ENCODE measurements at places on chromosomes 3 and 15. TPM values are rescaled to one million over a fixed set of nuclear protein-coding genes. Genes with fewer than 3 reads are reported as not detected.

- H3K4me3 ChIP-seq: no peak overlapping the region
- no peaks in the 10 kb centered on the region for H3K36me3 ChIP-seq
- no peaks in the 10 kb centered on the region for H3K4me1 ChIP-seq
- no peak overlapping the region for H3K27ac ChIP-seq
Observed at GRCh38 chr15:100037901-100038300, 303.9 kb downstream of the ADAMTS17 start.

DNA sequence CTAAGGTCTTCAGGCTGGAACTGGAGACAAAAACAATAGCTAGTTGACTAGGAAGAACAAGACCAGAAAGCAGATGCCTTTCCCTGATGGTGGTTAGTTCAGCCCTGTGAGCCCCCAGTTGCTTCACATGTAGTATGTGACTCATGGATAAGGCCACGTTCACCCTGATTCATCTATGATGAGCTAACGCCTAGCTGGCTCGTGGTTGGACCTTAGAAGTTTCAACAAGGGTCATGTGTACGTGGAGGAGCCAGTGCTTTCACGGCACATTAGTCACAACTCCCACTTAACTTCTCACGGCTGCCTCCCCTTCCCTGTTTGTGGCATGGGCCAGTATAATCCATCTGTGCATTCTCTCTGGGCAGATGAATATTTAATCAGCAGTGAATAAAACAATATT is 20.6 kb downstream of the COL8A1 start:
- no peaks in the 10 kb centered on the region for H3K4me1 ChIP-seq
- H3K4me3 ChIP-seq: no peak overlapping the region
- no peaks in the 10 kb centered on the region for H3K36me3 ChIP-seq
- DNase-seq: no peak
- no peak overlapping the region for H3K27ac ChIP-seq

INO80 gene
- total RNA-seq: 43.9 TPM

FBXL22 gene
- 0.65 TPM for total RNA-seq

DNA sequence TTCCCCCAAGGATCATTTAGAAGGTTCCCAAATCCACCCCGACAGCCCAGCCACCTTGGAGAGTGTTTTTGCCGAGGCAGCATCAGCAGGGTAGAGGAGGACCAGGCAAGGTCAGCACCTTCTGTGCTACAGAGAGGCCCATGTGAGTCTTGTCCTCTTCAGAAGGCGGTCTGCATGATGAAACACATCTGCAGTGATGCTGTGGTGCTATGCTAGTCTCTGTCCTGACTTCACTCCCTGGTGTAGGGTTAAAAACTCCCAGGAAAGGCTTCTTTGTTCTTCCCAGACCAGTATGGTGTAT is 87.9 kb downstream of the ITPR1 start:
- H3K27me3 ChIP-seq: no peaks in the 10 kb centered on the region
- DNase-seq: no peak
- no peak overlapping the region for H3K4me3 ChIP-seq
- H3K36me3 ChIP-seq: no peaks in the 10 kb centered on the region
- H3K4me1 ChIP-seq: peaks cover 12% of the 10 kb centered on the region

DNA sequence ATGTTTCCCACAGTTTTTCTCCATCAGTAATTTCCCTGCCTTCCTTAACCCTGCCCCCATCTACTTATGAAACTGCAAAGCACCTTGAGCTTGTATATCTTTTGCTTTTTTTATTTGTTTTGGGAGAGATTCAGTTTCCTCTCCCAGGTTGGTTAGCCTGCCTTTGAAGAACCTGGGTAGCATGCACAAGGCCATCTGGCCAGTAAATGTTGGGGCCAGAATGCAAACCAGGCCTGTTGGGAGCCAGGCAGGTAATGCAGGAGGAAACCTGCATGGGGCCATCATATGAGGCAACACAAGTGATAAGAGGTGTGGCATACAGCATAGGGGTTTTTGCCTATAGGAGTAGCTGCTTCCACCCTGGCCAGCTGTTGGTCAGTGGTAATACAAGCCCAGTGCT is 17.7 kb downstream of the SYNPR start:
- H3K27me3 ChIP-seq: no peaks in the 10 kb centered on the region
- no peaks in the 10 kb centered on the region for H3K36me3 ChIP-seq
- no peaks in the 10 kb centered on the region for H3K4me1 ChIP-seq
- H3K4me3 ChIP-seq: no peak overlapping the region

- no peaks in the 10 kb centered on the region for H3K27me3 ChIP-seq
- DNase-seq: no peak
- no peak overlapping the region for H3K27ac ChIP-seq
- H3K4me3 ChIP-seq: no peak overlapping the region
- H3K4me1 ChIP-seq: peaks cover 4% of the 10 kb centered on the region
Observed at GRCh38 chr3:42693530-42693930, 8.2 kb downstream of the KLHL40 start.

SYNM gene
- total RNA-seq: 0.42 TPM

GRCh38 chr3:161339517-161340500 is 31.5 kb downstream of the SPTSSB start:
- H3K27ac ChIP-seq: no peak overlapping the region
- no peak overlapping the region for H3K4me3 ChIP-seq
- H3K27me3 ChIP-seq: no peaks in the 10 kb centered on the region
- H3K36me3 ChIP-seq: peaks cover 3% of the 10 kb centered on the region
- no peaks in the 10 kb centered on the region for H3K4me1 ChIP-seq

DNA sequence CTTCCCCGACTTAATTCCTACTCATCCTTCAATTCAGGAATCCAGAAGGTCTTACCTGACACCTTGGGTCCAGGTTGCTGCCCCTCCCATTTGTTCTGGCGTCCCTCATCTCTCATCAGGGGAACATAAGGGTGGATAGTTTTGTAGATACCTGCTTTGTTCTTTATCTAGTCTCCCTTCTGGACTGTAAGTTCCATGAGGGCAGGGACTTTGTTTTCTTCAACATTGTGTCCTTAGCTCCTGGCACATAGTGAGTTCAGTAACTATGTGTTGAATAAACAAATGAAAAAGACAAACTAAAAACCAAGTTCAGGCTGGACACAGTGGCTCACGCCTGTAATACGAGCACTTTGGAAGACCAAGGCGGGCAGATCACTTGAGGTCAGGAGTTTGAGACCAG is 13.2 kb upstream of the GPD1L start:
- no peak overlapping the region for H3K27ac ChIP-seq
- no peaks in the 10 kb centered on the region for H3K27me3 ChIP-seq
- DNase-seq: no peak
- H3K36me3 ChIP-seq: no peaks in the 10 kb centered on the region

GRCh38 chr3:33831053-33831452 is 32.6 kb downstream of the PDCD6IP start:
- no peak overlapping the region for H3K27ac ChIP-seq
- no peak overlapping the region for H3K4me3 ChIP-seq
- H3K27me3 ChIP-seq: no peaks in the 10 kb centered on the region
- no peak for DNase-seq
- peaks cover 49% of the 10 kb centered on the region for H3K36me3 ChIP-seq
- H3K4me1 ChIP-seq: no peaks in the 10 kb centered on the region

FGF12 gene
- not detected for total RNA-seq

GADL1 gene
- not detected for total RNA-seq

DNA sequence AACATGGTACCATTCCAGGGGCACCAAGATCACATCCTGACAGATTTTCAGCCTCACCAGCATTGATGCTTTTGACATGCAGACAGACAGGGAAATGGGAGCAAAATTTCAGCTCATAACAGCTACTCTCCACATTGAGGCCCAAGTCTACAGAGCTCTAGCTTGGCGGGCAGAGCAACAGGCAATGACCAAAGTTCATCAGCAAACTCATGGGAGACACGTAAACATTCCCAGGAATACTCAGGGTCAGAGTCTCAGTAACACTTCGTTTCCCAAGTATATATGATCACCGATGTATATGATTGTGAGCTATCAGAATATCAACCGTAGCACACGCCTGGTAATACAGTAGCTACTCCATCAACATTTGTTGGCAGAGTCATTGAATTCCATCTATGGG is 59.2 kb upstream of the SLC24A5 start:
- no peak overlapping the region for H3K27ac ChIP-seq
- no peaks in the 10 kb centered on the region for H3K27me3 ChIP-seq
- DNase-seq: no peak
- H3K4me1 ChIP-seq: no peaks in the 10 kb centered on the region

DNA sequence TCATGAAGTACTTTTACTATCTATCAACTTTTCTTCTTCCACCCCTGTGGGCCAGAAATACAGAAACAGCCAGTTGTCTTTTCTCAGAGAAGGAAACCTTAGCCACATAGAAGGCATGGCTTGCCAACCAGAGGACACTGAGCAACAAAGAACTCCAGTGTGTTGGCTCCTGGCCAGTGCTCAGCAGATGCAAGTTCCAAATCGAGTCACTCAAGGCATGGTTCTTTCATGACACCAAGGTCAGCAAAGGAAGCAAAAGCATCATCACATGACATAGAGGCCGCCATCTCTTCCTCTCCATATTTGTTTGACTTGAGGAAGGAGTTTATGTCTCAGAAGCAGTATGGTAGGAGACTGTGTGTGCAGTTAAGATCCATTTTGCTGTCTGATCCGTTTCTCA is 92.2 kb downstream of the MYLK start:
- H3K4me3 ChIP-seq: no peak overlapping the region
- no peaks in the 10 kb centered on the region for H3K36me3 ChIP-seq
- no peak overlapping the region for H3K27ac ChIP-seq
- no peak for DNase-seq
- no peaks in the 10 kb centered on the region for H3K4me1 ChIP-seq

DNA sequence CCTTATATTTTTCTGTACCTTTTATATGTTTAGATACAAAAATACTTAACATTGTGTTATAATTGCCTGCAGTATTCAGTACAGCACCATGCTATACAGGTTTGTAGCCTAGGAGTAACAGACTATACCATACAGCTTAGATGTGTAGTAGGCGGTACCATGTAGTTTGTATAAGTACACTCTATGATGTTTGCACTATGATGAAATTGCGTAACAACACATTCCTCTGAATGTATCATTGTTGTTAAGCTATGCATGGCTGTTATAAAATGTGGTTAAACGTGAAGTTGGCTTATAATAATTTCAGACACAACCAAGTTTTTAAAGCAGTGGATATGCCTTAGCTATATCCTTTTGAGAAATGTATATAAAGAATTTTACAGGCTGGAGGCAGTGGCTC is 328.3 kb downstream of the PLCL2 start:
- no peaks in the 10 kb centered on the region for H3K4me1 ChIP-seq
- H3K36me3 ChIP-seq: peaks cover 13% of the 10 kb centered on the region

NR1I2 gene
- total RNA-seq: 0.16 TPM

TRH gene
- not detected for total RNA-seq

GRCh38 chr15:80878242-80878866 is 99.2 kb downstream of the CEMIP start:
- H3K27me3 ChIP-seq: no peaks in the 10 kb centered on the region
- H3K27ac ChIP-seq: no peak overlapping the region
- H3K36me3 ChIP-seq: no peaks in the 10 kb centered on the region
- no peak overlapping the region for H3K4me3 ChIP-seq
- H3K4me1 ChIP-seq: no peaks in the 10 kb centered on the region

DNA sequence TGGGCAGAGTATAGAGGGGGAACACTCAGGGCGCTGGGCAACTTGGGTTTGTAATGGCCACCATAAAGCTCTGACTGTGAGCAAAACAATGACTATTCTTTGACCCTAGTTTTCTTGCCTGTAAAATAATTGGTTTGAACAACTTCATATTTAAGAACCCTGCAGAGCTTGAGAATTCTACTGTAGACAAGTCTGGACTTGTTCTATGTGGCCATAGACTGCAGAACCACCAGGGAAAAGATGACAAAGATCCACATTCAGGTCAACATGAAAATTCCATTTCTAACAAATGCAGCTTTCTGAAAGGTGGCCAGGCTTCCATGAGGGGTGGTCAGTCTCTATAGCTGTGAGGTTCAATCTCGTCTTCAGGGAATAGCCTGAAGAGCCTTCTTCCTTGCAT is 239.4 kb upstream of the LRRN1 start:
- no peak overlapping the region for H3K4me3 ChIP-seq
- no peaks in the 10 kb centered on the region for H3K4me1 ChIP-seq
- H3K27me3 ChIP-seq: no peaks in the 10 kb centered on the region
- no peak for DNase-seq

DNA sequence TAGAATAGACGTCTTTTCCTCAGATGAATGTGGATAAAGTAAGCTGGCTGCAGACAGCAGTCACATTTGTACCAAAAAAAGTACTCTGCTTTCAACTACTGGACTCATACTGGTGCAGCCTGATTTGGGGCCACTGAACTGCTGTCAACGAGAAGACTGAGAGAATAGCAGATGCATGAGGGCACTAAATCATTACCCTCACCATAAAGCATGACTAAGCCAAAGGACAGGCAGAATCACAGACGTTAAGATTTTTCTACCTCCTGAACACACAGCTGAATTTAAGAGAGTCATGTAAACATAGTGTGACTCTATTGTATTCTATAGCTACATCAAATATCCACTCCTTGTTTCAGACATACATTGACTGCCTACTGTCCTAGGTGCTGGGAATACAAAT is 67.8 kb upstream of the CDAN1 start:
- peaks cover 11% of the 10 kb centered on the region for H3K36me3 ChIP-seq
- no peak for DNase-seq
- no peak overlapping the region for H3K4me3 ChIP-seq
- H3K27me3 ChIP-seq: no peaks in the 10 kb centered on the region
- no peaks in the 10 kb centered on the region for H3K4me1 ChIP-seq

DNA sequence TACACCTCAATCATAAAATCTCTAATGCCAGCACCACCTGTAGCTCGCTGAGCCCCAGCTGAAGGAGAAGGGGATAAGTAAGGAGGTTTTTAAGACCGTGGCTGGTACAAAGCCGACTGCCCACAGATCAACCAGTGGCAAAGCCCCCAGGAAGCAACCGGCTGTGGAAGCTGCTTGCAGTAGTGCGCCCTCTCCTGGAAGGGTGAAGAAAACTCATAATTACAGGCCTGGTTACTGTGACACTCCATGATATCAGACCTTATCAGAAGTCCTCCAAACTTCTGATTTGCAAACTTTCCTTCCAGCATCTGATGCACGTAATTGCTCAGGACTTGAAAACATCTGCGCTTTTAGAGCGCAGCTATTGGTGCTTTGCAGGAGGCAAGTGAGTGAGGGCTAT is 63.1 kb upstream of the MCTP2 start:
- peak; percentile 37 for DNase-seq
- H3K27me3 ChIP-seq: no peaks in the 10 kb centered on the region
- H3K4me3 ChIP-seq: no peak overlapping the region
- H3K4me1 ChIP-seq: no peaks in the 10 kb centered on the region

- no peak overlapping the region for H3K4me3 ChIP-seq
- H3K27me3 ChIP-seq: no peaks in the 10 kb centered on the region
- no peak for DNase-seq
- H3K36me3 ChIP-seq: no peaks in the 10 kb centered on the region
Observed at GRCh38 chr15:23912191-23912590, 225.1 kb upstream of the NDN start.
